ENCODE measurements at places on chromosomes 16 and 17. TPM values are rescaled to one million over a fixed set of nuclear protein-coding genes. Genes with fewer than 3 reads are reported as not detected.
A peak's percentile ranks its signal among the peaks of the same experiment; 100 is the strongest.

- no peak for DNase-seq
Measured at GRCh38 chr16:71893888-71894228, 1.5 kb upstream of the IST1 start.

Gene GPR142
- 0.14 TPM for total RNA-seq

DNA sequence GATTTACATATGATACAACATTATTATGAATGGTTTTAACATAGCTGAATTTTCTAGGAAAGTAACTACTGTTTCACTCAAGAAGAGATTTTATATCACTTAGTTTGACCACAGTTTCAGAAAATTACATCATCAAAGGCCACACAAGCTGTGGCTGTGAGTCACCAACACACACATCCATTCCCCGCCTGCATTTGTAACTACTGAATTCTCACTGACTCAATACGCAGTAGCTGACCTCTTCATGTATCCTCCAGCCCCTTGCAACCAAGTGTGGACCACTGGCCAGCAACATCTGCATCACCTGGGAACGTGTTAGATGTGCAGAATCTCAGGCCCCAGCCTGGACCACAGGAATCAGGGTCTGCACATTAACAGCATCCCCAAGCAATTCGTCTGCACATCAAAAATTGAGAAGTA lies 197.6 kb downstream of the XYLT1 start:
- DNase-seq = no peak

GRCh38 chr16:2752850-2753732 lies 653 bp downstream of the SRRM2 start:
- DNase-seq = peak; percentile 95

Gene LGALS9C
- total RNA-seq = not detected

- no peak for DNase-seq
Measured at GRCh38 chr17:1034652-1035210, 37.8 kb downstream of the TIMM22 start.

DNA sequence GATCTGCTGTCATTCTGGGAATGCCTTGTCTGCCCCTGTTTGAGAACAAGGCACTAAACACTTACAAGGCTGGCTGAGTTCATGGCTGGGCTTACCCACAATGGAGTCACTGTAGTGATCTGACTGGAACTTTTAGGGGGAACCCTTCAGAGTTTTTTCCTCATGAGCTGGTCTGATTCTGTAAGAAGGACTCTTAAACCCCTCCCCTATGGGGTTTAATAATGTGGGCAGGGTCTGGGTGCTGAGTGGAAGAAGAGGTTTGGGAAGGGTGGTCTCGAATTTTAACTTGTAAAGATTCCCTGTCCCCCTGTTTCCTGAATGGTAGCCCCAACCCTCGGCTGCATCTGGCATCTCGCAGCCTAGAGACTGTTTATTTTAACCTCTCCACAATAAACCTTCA lies 30.6 kb downstream of the OSBPL7 start:
- no peak for DNase-seq

DNA sequence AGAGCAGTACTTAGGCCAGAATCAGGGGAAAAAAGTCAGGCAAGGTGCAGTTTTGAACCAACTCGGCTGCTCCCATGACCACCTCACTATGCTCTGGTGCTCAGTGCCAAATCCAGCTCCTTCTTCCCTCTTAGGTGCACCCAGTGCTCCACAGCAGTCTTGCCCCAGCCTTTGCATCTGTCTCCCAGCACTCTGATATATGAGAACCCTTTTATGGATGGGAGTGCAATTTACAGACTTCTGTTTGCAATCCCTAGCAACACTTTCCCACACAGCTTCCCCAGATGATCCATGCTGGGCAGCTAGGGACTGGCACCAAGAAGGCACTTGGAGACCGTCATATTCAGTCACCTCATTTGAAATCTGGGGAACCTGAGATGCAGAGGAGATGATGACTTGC lies 267.9 kb upstream of the CCL2 start:
- DNase-seq = no peak

DNA sequence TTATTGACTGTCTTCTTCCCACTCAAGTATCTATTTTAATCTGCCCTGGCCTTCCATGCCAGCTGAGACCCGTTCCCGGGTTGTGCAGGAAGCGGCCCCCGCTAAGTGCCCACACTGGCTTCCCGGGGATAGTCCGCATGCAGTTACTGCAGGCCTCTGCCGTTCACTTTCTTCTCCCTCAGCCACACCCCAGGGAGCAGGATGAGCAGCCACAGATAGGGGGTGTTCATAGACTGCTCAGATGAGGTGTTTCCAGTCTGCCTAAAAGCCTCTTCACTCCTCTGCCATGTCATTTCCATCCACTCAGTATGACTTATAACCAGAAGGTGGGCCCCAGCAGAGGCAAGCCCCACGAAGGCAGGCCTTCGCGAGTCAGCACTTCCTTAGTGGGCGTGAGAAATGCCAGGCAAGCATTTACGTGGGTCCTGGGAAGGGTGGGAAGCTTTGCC lies 7.7 kb downstream of the MED9 start:
- DNase-seq = no peak

- DNase-seq = no peak
Measured at GRCh38 chr16:56855946-56856345, 9.1 kb upstream of the SLC12A3 start.

Gene TTYH2
- total RNA-seq = 5.5 TPM

Gene CES5A
- not detected for total RNA-seq

DNA sequence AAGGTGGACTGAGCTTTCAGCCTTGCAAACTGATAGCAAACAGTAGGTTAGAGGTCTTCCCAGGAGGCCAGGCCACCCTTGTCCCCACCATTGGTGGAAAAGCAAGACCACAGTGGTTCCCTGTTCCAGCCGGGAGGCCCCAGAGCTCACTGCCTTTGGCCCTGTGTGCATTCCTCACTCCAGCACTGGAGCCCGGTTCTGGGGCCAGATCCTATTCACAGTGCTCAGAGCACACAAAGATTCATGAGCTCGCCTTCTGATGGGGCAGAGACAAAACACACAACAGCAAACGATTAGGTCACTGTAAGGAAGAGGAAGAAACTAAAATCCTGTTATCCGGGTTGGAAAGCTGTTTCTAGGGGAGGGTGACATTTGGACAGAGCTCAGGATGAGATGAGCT lies 5.6 kb upstream of the PGS1 start:
- DNase-seq = no peak

DNA sequence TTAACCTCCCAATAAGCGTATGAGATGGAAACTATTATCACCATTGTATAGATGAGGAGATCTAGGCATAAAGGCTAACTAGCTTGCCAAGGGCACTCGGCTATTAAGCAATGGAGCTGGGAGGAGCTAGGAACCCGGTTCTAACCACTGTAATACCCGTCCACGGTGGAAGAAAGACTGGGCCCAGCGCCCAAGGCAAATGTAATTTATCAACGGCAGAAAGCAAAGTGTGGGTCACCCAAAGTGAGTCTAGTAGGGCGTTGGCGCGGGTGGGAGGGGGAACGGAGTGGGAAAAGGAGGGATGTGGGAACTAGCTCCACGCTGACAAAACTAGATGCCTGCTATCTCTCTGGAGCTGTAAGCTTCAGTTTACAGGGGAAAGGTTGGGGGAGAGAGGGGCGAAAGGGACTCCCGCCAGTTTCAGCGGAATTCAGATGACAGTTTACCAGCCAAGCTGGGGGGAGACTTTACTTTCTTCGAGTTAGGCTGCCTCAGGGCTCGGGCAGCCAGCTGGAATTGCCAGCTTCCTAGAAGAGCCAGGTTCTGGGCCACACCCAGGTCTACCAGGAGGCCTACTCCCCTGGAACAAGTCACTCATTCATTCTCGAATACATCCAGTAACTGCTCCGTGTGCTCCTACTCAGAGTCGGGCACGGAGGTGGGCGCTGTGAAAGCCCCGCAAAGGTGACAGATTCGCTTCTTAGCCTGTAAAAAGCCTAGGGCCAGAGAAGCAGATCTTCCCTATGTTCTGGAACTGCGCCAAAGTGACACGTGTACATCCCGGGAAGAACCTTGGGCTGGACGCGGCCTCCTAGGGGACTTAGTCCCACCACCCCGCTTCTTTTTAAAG lies 837 bp downstream of the LRRC59 start:
- DNase-seq = peak; percentile 89

- no peak for DNase-seq
Measured at GRCh38 chr17:74079537-74080300, 123.8 kb upstream of the RPL38 start.

DNA sequence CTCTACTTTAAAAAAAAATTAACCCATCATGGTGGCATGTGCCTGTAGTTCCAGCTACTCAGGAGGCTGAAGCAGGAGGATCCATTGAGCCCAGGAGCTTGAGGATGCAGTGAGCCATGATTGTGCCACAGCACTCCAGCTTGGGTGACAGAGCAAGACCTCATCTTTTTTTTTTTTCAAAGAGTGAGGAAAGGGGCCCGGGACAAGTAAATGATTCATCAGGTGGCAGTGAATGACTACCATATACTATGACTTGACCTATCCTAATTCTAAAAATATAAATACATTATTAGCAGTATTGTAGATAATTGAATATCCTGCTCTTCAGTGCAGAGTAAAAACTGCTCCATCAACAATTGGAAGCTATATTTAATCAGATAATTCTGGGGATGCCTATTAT lies 55.3 kb downstream of the CLUH start:
- DNase-seq = no peak

DNA sequence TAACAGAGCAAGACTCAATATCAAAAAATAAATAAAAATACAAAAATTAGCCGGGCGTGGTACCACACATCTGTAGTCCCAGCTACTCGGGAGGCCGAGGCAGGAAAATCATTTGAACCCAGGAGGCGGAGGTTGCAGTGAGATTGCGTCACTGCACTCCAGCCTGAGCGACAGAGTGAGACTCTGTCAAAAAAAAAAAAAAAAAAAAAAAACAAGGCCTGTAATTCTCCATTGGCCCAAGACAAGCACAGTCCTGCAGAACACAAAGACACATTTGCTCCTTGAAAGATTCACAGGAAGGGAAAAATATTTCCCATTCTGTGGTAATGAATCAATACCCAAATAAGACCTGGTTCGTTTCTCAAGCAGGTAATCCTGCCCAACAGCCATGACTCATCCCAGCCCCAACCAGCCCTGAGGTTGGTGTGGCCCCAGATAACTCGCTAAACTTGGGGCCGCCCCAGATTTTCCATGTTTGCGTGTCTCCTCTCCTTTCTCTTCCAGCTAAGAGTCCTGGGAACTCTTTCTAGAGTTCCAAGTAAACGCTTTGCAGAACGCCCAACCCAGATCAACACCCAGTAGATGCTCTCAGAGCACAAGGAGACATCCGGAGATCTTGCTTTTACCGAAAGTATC lies 40.3 kb upstream of the SNN start:
- DNase-seq = no peak

GRCh38 chr17:66172691-66173223 lies 19.2 kb downstream of the CEP112 start:
- no peak for DNase-seq

- DNase-seq = no peak
Measured at GRCh38 chr16:71919035-71919434, 23.7 kb downstream of the IST1 start.

DNA sequence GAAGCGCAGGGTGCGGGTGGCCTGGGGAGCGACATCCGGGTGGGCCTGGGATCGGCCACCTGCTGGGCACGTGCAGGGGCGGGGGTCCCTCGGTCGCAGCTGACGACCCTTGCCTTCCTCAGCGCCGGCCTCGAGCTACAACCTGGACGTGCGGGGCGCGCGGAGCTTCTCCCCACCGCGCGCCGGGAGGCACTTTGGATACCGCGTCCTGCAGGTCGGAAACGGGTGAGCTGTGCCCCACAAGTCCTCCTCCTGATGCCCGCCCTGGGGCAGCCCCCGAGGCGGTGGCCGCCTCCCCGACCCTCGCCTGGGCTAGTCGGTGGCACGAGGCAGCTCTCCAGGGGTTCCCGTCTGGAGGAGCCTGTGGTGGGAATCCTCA lies 1.5 kb downstream of the ITGAL start:
- no peak for DNase-seq
